ENCODE measurements at places on chromosomes 2 and 18.

GRCh38 chr2:64708829-64709228, 55.1 kb upstream of the SERTAD2 start:
- no peak for DNase-seq

DNA sequence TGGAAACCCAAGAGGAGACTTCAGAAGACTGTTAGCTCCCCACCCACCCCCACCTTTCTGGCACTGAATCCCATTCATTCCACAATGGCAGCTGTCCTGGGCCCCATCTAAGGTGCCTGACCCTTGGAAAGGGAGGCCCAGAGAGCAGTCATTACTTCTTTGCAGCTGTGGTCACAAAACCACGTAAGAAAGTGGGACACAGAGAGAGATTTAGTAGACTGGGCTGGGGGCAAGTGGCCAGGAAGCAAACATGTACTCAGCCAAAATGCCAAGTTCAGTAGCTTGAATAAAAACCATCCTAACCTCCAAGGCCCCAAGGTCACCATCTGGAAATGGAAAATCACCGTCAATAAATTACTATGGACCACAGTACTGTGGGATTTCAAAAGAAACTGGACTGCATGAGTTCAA, 381.4 kb downstream of the TNS1 start:
- no peak for DNase-seq

DNA sequence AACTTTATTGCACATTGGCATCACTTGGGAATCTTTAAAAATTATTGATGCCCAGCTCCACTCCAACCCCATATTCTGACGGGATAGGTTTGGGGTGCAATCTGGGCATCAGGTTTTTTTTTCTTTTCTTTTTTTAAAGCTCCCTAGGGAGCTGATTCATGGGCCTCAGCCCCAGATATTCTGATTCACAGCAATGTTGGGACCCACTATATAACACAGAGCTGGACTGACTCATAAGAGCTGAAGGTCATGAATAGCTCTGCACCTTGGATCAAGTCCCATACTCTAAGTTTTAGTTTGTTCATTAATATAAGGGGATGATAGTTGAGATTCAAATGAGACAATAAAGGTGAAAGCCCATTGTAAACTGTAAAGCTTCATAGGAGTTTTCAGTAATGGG, 191.1 kb upstream of the REV1 start:
- no peak for DNase-seq

DNA sequence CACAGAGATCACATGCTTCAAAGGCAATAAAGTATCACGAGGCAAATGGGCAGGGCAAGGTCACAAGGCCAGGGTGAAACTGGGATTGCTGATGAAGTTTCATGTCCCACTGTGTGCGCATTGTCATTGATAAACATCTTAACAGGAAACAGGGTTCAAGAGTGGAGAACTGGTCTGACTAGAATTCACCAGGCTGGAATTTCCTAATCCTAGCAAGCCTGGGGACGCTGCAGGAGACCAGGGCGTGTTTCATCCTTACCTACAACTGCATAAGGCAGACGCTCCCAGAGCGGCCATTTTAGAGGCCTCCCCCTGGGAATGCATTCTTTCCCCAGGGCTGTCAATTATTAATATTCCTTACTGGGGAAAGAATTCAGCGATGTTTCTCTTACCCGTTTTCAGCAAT, 33.2 kb downstream of the PTPN4 start:
- DNase-seq, result no peak

GRCh38 chr2:121491518-121491917, 39.2 kb upstream of the RNU4ATAC start:
- DNase-seq, result no peak

DNA sequence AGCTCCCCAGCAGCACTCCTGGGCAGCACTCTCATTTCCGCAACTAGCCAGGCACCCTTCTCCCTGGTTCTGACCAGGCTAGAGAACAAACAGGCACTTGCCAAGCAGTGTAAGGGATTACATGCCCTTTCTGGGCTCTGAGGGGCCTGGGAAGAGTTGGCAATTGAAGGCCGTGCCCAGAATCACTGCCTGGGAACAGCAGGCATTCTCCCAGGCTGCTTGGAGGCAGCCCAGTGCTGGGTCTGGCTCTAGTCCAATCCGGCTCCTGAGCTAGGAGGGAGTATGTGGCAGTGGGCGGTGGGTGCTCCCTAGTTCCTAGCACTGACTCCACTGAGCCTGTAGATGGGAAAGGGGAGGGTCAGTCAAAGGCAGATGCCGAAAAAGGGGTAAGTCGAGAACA, 34.1 kb upstream of the SP3 start:
- DNase-seq, result no peak

- no peak for DNase-seq
Measured at GRCh38 chr2:222891890-222892289, 31.1 kb downstream of the ACSL3 start.

Data from CD4-positive, alpha-beta T cell treated with Interleukin-10 for 1 hour (primary cell).